ENCODE measurements at places on chromosomes 7 and 10.

DNA sequence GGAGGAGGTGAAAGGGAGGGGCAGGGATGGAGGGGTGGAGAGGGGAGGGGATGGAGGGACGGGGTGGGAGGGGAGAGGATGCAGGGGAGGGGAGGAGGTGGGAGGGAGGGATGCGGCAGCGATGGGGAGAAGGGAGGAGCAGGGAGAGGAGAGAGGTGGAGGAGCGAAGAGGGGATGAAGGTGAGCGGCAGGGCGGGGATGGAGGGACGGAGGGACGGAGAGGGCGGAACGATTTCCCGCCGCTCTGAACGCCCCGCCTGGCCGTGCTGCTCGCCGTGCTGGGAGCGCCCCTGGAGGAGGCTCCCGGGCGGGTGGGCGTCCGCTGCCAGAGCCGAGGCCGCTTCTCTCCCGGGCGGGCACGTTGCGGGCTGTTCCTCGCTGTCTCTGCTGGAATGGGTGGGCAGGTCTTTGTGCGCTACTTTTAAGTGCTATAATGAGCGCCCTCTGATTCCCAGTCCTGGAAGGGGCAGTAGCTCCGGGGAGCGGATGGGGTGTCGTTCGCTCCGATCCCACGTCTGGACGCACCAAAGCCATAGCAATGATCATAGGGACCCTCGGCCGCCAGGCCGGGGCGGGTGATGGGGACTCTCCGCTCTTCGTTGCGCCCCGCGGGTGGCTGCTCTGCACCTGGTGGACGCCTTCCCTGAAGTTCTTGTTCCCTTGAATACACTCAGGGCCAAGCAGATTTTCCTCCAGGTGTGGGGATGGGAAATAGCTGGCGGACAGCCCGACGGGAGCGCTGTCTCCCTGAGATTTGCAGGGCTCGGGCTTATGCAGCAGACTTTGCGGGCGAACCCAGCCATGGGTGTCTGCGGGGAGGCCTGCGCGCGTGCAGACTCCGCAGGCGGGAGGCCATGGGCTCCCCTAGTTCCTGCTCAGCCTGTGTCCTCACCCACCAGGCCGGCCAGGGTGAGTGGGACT is 81.1 kb upstream of the CPXM2 start:
- no peak for DNase-seq

DNA sequence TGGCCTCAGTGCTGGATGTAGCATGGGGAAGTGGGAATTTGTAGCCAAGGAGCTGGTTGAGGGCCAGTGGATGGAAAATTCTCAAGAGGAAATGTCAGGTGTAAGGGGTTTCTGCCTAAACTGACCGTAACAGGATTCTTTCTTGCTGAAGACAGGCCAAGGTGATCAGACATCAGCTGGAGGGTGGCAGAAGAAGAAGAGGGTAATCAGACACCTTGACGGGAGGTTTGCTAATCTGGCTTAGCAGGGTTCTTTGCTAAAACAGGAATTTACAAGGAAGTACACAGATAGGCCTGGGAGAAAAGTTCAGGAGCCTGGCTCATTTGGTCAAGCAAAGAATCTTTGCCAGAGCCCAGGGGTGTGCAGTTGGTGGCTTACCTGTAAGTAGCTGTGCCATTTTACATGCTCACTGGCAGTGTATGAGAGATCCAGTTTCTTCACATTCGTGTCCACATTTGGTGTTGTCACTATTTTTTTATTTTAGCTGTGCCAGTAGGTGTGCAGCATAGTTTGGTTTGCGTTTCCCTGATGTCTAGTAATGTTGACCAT is 73.7 kb downstream of the BMPR1A start:
- no peak for DNase-seq

DNA sequence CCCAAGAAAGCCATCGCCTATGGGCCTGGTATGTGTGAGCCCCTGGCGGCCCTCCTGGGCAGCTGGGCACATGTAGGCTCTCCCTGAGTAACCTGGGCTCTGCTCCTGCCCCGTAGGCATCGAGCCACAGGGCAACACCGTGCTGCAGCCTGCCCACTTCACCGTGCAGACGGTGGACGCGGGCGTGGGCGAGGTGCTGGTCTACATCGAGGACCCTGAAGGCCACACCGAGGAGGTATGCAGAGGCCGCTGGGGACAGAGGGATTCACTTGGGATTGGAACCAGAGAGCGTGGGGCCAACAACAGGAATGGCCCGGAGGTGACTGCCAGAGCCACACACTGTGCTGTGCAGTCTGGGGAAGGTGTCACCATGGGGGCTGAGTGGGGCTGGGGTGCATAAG is 7.3 kb downstream of the FLNC start:
- no peak for DNase-seq

DNA sequence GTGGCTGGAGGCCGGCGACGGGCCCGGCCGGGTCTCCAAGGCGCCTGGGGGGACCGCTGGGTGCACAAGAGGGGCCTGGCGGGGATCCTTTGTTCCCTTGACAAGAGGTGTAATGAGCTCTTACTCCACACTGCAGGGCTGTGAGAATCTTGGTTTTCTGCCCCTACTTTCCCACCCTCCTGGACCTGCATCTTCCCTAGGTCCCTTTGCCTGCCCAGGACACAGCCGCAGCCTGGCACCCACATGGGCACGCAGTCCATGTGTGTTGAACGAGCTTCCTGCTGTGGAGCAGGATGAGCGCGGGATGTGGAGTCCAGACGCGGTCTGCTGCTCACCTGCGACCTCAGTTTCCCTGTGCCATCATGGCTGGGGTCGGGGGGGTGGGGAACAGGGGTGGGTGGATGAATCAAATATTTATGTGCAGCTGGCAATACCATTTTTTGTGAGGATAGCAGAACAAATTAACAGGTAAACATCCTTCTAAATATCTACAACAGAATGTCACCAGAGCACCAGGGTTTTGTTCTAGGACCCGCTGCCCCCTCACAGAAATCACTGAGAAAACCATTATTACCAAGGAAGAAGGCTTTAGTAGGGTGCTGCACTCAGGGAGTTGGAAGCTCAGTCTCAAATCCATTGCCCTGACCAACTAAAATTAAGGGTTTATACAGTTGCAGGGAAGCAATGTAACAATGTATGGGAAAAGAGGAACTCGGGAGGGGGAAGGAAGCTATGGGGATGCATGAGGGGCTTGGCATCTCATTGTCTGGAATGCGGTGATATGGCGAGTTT is 474 bp upstream of the NSMCE4A start:
- DNase-seq = no peak

DNA sequence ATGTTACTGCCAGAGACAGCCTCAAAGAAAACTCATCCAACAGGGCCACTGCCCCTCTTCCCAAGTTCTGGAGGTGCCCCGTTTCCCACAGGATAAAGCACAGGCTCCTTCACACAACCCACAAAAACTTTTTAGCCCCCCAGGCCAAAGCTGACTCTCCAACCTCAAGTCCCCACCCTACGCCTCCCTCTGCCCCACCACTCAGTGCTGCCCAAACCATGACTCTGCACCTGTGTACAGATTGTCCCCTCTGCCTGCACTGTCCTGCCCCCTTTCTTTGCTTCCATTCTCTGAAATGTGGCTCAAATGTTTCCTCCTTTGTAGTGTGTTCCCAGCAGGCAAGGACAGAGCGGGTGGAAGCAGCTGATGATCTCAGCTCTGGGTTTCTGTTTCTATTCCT is 284.0 kb downstream of the GRID1 start:
- DNase-seq = no peak

DNA sequence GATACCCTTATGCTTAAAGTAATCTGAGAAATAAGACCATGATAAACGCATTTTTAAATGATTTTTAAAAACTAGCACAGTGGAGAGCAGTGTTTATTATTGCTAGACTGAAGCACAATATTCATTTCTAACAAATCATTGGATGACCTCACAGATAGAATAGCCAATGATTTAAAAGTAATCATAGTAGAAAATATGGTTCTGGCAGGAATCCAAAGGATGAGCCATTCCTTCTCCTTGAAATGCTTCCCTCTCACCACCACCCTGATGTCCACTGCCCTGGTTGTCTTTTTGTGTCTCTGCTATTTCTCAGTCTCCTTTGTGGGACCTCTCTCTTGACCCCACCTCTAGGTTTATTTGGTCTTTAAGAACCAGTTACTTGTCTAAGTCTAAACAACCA is 64.9 kb downstream of the PRKG1 start:
- DNase-seq = no peak

- no peak for DNase-seq
These were observed 508.4 kb downstream of the NRG3 start for GRCh38 chr10:82383350-82383749.

- no peak for DNase-seq
These were observed 1.9 kb downstream of the SCART1 start for GRCh38 chr10:133455611-133456031.

GRCh38 chr10:113086282-113086681 is 136.2 kb downstream of the TCF7L2 start:
- no peak for DNase-seq

GRCh38 chr7:80721883-80722615 is 83.6 kb downstream of the CD36 start:
- no peak for DNase-seq

DNA sequence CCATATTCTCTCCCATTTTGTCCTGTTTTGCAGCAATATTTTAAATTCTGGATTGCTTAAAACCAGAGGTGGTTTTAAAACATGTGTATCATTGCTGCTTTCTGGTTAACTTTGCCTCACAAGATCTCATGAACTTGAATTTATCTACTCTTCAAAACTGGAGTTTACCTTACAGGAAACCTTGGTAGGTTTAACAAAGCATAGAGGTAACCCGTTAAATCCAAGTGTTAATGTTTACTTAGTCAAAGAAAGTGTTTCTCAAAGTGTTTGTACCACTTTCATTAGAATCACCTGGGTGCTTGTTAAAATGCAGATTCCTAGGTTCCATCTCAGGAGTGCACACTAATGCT is 44.0 kb upstream of the VDAC2 start:
- no peak for DNase-seq

DNA sequence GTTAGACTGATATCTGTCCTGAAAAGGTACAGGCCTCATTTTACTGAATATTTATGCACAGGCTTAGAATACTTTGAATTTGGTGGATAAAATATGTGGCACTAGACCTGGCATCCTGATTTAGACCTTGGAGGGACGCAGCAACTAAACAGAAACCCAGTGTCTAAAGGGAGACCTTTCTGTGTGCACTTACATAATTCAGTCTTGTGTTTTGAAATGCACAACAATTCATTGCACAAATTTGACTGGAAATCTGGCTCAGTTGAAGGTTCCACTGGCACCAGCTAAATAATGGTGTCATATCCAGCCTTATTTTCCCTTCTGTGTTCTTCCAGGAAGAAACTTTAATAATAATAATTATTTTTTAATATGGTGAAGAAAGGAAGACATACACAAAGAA is 142.1 kb downstream of the SND1 start:
- no peak for DNase-seq

GRCh38 chr10:79333513-79333912 is 13.8 kb upstream of the PPIF start:
- no peak for DNase-seq
